Progenitor cell of endocrine pancreas (in vitro differentiated cells): ENCODE measurements at places on chromosomes 7 and 10.

DNA sequence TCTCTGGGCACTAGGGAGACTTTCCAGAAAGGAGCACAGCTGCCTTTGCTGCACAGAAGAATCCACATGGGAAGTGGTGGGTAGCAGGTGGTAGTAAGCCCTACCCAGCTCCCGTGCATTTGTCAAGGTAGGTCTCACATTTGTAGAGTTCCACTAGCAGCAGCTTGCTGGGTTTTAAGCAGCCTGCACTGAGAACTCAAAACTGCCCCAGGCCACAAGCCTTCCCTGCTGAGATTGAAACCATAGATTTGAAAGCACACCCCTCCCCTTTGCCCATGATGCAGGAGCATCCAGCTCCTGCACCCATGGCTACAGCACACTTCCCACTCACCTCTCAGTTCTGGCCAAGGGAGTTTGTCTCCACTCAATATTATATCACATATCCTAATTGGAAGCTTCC lies 604.5 kb upstream of the STEAP1 start:
- no peak for DNase-seq

DNA sequence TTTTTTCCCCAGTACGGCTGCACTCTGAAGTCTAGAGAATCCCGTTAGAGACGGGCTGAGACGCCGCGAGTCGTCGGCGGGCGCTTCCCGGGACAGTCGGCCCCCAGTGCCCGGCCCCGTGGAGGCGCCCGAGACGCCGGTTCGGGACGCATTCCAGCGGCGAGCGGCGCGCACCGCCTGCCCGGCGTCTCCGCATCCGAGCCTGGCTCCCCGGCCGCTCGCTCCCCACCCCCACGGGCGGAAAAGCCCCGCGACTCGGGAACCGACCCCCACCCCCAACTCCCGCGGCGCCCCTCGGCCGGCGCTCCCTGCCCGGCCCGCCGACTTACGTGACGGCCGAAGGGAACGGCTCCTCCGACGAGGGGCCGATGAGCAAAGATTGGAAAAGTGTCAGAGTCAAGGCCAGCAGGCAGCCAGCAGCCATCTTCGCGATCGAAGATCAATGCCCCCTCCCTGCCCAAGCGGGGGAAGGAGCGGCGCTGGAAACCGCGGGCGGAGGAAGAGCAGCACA lies 486 bp downstream of the CACNA2D1 start:
- DNase-seq = peak; percentile 54

- no peak for DNase-seq
Observed at GRCh38 chr10:94076325-94076841, 82.7 kb downstream of the PLCE1 start.

- peak; percentile 28 for DNase-seq
Observed at GRCh38 chr7:18345641-18346234, 149.8 kb upstream of the HDAC9 start.

- DNase-seq = no peak
Observed at GRCh38 chr7:17422966-17423365, 124.5 kb downstream of the AHR start.

DNA sequence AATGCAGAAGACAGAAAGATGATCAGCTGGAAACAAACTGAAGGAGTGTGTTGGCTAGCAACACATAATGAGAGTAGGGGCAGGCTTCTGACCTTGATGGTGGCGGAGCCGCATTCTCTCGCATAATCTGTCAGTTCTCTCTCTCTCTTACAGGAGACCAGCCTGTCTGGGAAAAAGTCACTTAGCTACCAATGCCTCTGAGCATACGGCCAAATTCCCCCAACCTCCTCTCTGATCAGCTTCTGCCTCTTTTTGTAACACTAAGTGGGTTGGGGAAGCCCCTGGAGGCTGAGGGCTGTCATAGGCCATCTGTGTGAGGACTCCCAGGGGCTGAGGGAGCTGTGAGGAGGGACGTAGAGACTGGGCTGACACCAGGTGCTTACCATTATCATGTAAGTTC lies 104.6 kb downstream of the HIPK2 start:
- DNase-seq = no peak

GRCh38 chr10:109861081-109861480 lies 62.2 kb downstream of the XPNPEP1 start:
- no peak for DNase-seq

GRCh38 chr7:75596727-75597614 lies 104.9 kb downstream of the SPDYE5 start:
- DNase-seq = no peak
